CD4-positive, alpha-beta memory T cell (primary cell): ENCODE measurements at places on chromosomes 2 and 18.

DNA sequence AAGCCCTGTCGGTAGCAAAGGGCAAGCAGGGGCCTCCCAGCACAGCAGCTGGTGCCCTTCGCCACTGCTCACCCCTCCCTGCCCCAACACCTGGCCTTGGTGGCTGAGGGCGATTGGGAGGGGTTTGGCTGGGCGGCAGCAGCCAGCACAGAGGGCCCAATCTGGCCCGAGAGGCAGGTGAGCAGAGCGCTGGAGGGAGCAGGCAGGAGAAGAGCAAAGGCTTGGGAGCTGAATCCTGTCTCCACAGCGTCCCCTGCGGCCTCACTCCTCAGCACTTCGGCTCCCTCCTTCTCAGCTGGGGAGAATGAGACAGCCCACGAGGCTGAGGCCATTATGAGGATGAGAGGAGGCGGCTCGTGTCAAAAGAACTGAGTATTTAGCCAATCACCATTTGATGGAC, 74.9 kb upstream of the TAF1B start:
- no peak for DNase-seq

DNA sequence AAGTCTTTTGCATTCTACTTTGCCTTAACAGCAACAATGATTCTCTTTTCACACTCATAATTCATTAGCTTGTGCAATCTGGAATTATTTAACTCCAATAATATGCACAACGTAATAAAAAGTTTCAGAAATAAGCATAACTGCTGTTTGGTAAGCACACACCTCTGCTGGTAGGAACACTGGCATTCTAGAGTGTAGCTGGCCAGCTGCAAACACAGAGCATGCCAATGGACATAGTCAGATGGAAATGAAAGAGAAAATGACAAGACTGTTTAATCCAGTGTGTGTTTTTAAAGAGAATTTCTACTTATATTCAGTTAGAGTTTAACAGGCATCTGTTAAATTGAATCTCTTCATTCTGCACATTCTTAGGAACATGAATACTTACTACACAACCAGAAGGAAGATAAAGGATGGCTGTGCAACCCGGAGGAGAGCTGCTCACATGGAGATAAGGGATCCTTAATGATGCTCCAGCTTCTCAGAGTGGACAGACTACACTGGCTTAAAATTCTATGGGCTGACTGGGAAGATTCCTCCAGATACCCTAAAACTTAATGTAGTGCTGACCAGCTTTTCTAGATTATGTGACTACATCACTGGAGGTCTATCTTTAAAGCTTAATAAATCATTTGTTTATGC, 94.6 kb upstream of the CHAC2 start:
- DNase-seq: no peak

DNA sequence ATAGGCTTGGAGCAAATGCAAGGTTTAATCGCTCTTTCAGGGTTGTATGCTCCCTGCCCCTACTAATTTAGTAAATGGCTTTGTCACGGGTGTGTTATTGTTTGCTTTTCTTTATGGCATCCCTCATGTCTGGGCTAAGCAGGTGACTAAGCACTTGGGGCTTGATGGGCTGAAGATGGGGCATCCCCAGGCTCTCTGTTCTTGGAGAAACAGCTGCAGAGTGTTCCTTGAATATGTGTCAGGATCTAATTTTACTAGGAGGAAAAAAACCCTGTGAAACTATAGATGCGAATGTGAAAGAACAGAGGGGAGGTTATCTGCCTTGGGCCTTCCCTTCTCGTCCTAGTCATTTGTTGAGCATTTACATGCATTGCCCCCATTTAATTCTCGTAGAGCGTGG, 94.7 kb upstream of the TAF1B start:
- no peak for DNase-seq

DNA sequence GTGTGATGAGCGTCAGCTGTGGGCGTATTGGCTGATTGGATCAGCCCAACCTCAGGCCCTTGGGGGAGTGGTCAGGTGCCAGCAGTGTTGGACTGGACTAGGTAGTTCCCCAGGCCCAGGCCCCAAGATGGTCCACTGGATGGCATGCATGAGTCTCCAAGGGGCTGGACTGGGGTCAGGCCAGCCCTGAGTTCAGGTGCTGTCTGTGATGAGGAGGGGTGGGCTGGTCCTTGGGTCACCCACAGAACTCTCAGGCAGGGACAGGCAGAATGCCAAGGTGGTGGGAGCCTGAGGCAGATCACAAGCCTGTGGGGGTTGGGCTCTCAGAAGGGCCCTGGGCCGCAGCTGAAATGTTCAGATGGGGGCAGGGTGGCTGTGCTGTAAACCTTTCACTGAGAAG, 59.5 kb upstream of the THUMPD2 start:
- DNase-seq: no peak

DNA sequence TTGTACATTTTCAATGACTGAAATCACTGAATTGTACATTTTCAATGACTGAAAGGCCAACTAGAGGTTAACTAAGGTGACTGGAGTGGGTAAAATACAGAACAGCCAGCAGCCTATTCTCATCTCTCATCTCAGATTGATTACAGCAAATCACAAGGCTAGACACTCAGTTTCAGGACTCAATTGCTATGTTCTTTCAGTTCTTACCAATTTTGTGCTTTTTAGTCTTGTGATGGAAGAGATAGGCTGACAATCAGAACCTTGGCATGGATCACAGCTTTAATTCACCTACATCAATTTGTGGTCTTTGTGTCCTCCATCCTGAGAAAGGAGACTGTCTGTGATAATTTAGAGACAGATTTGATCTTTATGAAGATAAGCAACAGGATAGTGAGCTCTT, 124.7 kb downstream of the GULP1 start:
- DNase-seq: no peak

GRCh38 chr2:147420947-147421675, 423.7 kb upstream of the ACVR2A start:
- DNase-seq: no peak

DNA sequence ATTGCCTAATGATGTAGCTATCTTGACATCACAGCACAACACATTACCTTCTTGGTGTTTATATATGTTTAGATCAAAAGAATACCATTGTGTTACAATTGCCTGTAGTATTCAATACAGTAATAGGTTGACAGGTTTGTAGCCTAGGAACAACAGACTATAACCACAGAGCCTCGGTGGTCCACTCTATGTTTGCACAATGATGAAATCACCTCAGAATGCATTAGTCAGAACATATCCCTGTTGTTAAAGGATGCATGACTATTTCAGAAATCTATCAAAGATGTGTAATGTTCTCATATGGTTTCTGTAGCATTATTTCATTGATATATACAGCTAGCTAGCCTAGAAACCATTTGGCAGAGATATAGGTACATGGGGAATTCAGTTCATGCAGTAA, 8.9 kb downstream of the METTL5 start:
- DNase-seq: no peak

- DNase-seq: no peak
Observed at GRCh38 chr2:55985406-55985805, 61.8 kb upstream of the EFEMP1 start.

GRCh38 chr2:162090109-162090508, 16.1 kb upstream of the DPP4 start:
- no peak for DNase-seq

- no peak for DNase-seq
Observed at GRCh38 chr18:24964216-24964615, 387.8 kb downstream of the ZNF521 start.

GRCh38 chr2:221437056-221437455, 135.0 kb downstream of the EPHA4 start:
- no peak for DNase-seq

DNA sequence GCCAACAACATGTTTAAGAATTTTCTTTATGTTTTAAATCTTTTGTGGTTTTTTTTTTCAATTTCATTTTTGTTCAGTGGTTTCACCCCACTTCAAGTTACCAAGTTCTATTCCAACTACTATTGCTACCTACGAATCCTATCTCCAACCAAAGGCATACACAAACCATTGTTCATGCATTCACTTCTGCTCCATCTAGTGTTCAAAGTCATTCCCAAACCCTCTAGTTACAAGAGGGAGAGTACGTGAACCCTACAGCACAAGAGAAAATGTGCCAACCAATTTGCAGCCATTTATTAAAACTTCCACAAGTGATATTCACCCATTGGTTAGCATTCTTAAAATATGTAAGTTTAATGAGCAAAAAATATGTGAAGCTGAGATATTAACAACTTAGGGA, 295.1 kb upstream of the KYNU start:
- no peak for DNase-seq

DNA sequence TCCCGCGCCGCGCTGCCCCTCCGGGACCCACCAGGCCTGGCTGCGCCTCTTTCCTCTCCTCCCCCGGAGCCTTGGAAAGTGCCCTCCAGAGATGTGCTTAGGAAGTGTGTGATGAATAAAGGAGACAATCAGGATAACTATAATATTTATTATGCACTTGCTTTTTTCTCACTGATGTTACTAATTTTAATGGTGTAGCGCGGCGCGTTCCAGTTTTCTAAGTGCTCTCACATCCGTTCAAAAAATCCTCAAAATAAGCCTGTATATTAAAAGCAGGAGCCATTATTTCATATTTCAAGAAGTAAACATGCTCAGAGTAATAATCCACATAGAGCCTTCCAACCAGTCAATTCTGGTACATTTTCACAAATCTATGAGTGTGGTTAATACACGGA, 941 bp upstream of the MPPE1 start:
- no peak for DNase-seq

DNA sequence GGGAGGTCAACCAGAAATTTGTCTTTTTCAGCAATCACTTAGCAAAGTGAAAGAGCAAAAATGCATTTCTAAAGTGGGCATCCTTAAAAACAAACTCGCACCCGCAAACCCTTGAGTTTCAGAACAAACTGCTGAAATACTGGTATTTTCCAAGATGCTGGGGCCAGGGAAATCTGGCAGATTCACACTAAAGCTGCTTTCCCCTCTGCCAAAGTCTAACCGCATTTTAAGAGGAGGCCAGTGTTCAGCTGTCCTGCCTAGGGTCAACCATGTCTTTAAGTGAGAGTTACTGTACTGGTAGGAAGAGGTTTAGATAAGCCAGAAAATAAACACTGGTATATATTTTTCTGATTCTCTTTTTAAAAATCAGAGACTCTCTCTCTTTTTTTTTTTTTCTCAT, 55.9 kb downstream of the ACVR1 start:
- no peak for DNase-seq

- no peak for DNase-seq
Observed at GRCh38 chr2:19854596-19855541, 46.9 kb downstream of the TTC32 start.

DNA sequence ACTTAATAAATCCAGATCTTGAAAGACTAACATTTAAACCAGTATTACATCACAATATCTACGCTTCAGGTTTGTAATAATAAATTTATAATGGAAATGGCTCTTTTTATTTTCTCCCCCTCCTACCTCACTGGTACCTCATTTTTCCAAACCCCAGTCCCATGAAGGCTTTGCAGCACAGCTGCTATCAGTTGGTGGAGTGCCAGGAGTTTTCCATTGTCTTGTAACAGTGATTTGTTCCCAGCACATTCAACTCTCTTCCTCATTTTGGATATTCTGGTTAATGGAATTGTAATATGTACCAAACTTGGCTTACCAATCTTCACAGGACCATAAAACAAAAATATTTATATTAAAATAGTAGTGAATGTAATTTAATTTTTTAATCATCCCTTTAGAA, 91.2 kb downstream of the VRK2 start:
- DNase-seq: no peak

DNA sequence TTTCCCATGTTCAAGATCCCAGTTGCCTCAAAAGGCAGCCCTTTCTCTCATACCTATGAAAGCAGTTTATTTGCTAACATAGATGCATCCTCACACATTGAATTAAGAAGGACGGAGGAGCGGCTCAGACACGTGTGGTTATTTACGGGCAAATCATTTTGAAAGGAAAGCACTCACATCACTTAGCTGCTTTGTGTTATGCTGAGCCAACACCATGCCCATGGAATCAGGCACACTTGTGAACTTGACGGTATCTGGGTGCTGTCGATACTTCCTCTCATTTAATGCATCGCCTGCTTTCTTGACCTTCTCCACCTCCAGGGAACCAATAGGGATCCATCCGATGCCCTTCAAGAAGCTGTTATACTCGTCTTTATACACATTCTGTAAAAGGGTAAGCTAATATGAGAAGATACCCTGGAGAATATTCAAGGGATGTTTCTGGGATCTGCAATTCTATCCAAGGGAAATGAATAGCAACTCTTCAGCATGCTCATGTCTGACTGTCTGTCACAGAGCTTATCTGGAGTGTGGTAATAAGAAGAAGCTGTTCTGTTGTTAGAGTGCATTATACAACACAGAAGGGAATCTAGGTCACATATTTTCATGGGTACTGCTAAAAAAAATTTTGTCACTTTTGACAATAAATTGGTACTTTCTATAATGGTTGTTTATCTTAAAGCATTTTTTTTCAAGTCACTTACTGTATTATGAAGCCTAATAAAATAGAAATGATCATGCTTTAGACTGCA, 63.3 kb downstream of the NEB start:
- DNase-seq: no peak

DNA sequence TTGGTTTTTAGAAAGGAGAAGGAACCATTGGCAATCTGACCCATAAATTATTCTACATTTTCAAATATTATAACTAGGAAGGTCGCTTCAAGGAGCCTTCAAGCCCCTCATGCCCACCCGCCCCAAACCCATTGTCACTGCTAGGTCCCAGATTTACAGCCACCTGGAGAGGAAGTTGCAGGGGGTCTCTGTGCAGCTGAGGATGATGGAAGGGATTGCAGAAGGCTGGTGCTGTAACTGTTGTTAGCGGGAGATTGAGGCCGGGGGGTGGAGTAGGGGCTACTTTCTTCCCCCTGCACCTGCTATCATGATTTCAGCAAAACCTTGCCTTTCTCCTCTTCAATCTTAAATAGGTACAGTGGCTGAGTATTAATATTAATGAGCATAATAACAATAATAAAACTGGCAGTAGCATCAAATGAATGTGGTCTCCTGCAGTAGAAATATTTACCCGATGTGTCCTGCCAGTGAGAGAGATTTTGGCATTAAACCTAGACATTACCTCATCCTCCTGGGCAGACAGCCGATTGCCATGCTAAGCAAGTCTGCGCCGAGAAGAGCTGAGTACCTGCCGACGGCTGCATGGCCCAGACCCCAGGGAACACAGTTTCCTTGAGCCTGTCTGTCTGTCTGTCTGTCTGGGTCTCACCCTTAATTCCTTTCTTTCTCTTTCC, 225.4 kb downstream of the FAM210A start:
- DNase-seq: no peak

DNA sequence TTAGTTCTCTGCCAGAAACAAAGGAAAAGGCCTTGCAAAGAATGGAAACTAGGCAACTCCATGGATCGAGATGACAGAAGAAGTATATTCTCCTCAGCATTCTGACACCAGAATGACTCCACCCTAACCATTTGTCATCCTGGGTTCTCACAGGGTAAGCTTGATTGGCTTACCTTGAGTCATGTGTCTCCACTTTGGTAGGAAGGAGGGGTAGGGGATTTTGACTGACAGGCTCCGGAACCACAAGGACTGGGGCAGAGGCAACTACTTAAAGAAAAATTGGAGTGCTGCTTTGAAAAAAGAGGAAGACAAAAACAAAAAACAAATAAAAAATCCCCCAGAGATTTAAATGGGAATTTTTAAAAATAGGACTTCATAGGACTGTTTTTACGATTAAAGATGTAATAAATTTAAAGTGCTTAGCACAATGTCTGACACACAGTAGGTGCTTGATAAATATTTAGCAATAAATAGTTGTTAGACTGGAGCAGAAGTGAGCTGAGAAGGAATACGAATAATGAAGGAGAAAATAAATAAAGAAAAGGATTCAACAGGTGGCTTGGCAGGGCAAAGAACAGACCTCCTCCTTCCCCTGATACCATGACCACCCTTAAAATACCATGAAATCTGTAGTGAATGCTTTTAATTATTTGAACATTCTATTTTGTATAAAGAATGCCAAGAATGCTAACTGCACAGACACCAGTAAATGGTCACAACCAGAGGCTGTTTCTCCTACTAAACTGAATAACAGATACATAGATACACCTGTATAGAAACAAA, 230.2 kb downstream of the CDCA7 start:
- no peak for DNase-seq
